MV-4-11 (cell line): ENCODE measurements at places on chromosomes 3 and 15.

DNA sequence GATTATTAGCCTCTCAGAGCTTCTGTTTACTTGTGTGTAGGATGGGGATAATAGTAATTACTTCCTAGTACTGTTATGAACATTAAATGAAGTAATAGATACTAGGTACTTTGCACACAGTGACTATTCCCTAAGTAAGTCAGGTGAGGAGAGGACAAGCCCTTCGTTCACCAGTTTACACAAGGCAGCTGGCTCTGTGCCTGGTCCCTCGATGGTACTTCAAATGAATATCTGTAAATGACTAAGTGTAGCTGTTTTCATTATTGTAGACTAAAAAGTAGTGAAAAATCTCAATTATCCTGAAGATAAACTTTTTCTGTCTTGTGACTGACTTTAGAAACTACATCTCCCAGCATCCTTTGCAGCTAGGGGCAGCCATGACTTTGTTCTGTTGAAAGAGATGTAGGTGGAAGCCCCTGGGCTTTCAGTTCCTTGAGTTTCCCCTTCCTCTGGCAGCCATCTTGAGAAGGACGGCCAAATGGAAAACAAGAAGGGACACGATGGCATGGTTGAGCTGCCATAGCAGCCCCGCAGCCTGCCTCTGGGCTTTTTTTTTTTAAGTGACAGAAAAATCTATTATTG is 11.7 kb upstream of the WNT7A start:
- peak; percentile 15 for DNase-seq

DNA sequence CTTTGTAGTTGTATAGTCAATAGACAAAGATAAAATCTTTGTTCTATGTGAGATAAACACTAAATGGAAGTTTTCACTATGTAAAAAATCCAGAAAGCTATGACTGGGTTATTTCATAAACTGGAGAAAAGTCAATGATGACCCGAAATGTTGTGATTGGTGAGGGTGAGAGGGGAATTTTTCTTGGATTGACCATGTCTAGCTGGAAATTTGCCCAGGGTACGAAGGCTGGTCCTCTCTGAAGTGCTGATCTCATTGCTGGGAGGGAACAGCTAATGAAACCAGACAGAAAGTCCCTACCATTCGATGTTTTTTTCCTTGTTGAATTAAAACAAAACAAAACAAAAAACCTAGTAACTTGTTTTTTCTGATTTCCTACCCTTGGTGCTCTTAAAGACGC is 14.3 kb downstream of the TPRG1 start:
- DNase-seq, result no peak

DNA sequence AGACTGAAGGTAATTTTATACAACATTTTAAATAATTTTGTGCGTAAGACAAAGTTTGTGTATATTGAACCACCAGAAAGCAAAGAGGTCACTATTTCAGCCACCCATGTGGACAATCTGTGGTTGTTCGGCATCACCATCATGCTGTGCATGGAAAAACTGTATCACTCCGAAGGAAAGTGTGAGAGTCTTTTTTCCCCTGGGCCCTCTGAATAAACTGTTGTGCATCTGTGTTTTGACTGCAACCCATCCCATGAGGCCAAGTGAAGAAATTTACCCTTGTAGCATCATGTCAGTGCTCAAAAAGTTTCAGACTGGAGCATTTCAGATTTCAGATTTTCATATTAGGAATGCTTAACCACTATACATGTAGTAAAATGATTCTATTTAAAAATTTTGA is 85.3 kb downstream of the IMPG2 start:
- no peak for DNase-seq

DNA sequence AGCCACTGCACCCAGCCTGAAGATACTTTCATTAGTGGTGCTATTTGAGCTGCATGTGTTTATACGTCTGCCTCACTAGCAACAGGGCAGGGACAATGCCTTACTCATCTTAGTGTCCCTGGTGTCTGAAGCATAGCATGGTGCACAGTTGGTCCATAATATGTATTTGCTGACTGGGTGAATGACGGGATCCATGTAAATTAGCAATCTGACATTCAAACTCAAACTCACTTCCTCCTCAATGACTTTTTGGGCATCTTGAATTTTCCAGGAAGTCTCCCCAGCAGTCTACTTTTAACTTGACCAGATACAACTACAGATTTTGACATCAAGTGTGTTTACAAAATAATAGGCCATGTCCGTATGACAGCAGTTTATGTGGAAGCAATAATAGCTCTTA is 3.0 kb upstream of the LDHAL6B start:
- no peak for DNase-seq

DNA sequence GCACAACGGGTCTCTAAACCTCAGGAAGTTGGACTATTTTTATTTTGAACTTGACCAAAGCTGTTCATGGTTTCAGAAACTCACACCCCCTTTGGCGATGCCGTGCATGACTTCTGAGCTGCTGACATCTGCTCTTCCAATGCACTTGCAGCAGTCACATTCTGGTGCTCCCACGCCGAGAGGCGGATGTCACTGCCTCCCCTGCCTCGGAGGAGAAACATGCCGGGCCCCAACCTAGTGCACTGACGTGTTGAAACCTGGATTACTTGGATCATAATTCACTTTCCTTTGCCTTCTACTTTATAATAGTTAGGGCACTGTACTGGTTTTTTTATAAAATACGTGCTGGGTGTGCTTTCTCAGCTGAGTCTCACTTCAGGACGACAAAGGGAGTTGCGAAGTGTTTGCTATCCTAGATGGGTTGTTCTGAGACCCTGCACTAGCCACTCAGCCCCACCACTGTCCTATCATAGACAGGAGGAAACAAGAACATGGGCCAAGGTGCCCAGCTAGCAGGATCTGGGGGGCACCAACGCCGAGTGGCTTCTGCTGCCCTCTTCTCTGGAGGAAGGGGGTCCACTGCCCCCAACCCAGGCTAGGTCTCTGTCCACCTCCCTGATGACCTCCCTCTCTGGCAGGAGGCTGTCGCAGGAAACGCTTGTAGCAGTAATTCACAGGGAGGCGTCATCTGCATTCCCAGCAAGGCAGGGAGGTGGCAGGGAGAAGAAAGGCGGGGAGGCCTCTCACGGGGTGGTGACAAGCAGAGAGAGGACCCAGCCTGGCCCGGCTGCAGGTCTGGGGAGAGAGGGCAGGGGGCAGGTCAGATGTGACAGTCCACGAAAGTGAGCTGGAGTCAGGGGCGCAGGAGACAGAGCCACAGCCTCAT is 158.8 kb upstream of the IQSEC1 start:
- no peak for DNase-seq

DNA sequence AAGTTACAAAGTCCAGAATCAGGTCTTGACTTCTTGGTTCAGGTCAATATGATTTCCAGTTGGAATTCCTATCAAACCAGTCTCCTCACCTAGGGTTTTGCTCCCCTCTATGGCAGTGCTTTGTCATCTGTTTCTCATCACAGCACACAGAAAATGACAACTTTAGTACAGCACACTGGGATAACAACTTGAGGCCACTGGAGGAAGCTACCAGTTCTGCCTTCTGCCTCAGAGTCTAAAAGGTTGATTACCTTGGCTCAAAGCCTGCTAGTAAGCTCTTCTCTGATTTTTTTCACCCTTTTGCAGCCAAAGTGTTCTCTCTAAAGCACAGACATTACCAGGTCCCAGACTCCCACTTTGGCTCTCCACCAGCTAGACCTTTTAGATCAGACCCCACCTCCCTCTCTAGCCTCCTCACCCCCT is 24.8 kb upstream of the TRIM59 start:
- DNase-seq, result no peak

- DNase-seq, result no peak
Observed at GRCh38 chr15:60914360-60914759, 314.7 kb downstream of the RORA start.

GRCh38 chr3:31129241-31129640 is 234.8 kb upstream of the GADL1 start:
- DNase-seq, result no peak

DNA sequence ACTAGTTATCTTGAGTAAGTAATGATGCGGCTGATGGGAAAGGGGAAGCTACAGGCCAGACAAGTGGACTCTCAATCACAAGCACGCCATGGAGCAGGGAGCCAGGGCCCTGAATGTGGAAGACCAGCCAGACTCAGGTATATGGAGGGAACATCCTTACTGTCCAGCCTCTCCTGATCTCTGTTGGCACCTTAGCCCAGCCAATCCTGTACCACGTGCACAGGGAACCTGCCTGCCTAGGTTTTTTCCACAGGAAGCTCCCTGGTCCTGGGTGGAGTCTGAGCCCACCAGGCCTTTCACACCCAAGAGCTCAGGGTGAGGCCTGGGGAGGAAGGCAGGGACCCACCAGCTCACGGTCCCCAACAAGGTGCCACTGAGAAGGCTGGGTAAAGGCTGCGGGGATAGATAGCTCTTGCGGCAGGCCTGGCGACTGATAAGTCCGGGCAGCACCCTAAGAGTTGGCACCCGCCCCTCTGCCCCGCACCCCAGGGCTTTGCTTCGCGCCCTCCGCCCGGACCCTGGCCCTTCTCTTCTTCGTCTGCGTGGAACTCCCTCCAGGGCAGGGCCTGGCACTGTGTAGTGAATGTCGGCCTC is 933 bp upstream of the APEH start:
- DNase-seq, result no peak

DNA sequence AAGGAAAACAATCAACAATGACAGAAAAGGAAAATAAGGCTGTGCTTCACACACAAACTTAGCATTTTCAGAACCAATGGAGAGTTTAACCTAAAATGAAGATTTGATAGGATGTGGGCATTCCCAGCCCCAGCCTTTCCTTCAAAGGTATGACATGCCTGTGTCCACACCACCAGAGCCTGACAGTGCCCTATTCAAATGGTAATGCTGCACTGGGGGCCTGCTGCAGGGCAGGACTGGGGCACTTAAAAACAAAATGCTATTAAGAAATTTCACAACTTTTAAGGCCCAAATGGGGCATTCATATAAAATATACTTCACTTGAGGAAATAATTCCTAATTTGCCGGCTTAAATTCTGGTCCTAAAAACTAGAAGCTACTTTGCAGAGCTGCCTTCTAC is 30.9 kb upstream of the TKT start:
- no peak for DNase-seq

DNA sequence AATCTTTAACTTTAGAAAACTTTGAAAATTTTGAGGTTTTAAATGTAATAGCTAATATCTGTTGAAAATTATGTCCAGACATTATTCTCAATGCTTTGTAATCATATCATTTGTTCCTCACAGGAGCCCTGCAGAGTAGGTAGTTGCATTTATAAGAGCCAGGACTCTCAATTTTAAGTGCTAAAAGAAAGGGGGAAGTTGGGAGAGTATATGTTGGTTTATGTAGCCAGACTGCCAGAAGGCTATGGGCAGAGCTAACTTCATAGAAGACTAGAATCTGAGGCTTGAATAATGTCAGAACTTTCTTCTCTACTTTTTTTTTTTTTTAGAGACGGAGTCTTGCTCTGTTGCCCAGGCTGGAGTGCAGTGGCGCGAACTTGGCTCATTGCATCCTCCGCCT is 9.1 kb downstream of the VPS8 start:
- DNase-seq, result peak; percentile 25

DNA sequence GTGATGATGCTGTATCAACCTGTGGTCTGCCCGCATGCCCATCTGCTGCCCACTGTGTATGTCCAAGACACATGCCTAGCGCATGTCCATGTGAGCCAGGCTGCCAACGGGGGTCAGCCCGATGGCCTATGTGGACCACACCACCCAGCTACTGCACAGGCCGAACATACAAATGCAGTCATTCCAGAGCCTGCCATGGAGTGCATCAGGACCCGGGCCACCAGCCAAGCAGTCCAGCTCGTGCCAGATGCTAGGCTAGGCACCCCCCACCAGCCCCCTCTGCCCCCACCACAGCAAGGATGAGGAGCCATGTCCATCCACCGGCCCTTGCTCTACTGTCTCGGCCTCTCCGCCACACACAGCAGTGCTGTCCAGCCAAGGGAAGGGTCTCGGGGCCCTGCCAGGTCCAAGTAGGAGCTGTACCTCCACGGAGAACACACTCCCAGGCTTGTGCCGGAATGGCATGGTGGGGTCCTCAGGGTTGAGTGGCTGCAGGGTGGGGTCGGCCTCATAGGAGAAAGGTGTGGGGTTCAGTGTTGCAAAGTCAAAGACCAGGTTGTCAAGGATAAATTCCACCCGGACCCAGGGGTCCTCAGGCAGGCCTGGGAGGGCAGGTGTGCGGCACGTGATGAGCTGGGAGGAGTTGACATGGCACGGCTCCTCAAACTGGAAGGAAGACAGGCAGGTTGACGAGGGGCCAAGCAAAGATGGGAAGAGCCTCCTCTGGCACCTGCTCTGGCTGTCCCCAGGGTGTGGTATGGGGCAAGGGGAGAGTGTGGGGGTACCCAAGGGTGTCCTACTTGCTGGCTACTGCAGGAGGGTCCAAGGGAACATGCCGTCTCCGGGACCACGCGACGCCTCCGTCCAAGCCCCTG is 15.3 kb downstream of the PLXNB1 start:
- no peak for DNase-seq

DNA sequence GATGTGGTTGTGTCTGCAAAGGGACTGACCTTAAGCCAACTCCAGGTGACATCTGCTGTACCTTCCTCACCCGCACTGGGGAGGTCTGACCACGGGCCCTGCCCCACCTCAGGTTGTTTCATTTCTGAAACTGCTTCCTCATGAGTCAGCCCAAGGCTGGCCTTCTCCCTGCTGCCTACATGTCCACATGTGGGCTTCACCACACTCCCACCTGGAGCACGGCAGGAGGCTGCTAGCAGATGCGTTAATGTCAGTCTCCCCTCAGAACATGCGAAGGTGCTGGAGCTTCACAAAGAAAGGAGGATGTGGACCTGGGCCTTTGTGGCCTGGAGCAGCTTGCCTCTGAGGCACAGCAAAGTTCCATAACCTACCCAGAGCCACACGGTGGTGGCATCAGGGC is 69.4 kb upstream of the PLXNA1 start:
- no peak for DNase-seq

DNA sequence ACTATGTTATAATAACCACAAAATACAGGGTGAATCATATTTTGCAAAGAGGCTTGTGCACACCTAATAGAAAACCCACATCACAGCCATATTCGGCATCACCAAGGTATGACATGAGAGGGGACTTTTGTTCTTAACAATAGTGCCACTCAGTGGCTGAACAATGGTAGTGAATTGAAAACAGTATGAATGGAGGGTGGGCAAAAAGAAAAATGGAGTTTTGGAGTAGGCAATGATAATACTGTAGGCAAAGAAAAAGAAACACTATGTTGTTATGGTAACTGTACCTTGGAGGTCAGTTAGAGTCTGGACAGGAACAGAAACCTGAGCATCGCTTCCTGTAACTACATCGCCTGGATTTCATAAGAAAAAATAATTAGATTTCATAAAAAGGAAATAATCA is 348.6 kb downstream of the PLCL2 start:
- peak; percentile 39 for DNase-seq

- DNase-seq, result peak; percentile 80
Observed at GRCh38 chr3:58063022-58063815, 55.0 kb downstream of the FLNB start.

- DNase-seq, result peak; percentile 45
Observed at GRCh38 chr3:40477666-40478065, 744 bp downstream of the ZNF619 start.
